ENCODE measurements at places on chromosomes 2 and 18. TPM values are rescaled to one million over a fixed set of nuclear protein-coding genes. Genes with fewer than 3 reads are reported as not detected.

Gene RTP5
- total RNA-seq: not detected

Gene SNORC
- 9.8 TPM for total RNA-seq

Gene CXCR1
- not detected for total RNA-seq

Gene SP140
- total RNA-seq: 0.45 TPM

Gene CFC1
- not detected for total RNA-seq

Gene CHRNG
- total RNA-seq: not detected

Measured in A549 treated with CORT108297 at 1 μM for 4 hours (cell line).